Myocyte (in vitro differentiated cells): ENCODE measurements at places on chromosomes 1 and 21.

GRCh38 chr1:29124366-29125236 is 898 bp upstream of the TMEM200B start:
- DNase-seq: peak; percentile 47

- peak; percentile 73 for DNase-seq
These were observed 19.8 kb downstream of the MIER1 start for GRCh38 chr1:66944330-66945274.

- DNase-seq: no peak
These were observed 296.1 kb downstream of the HHIPL2 start for GRCh38 chr1:222251847-222252246.

DNA sequence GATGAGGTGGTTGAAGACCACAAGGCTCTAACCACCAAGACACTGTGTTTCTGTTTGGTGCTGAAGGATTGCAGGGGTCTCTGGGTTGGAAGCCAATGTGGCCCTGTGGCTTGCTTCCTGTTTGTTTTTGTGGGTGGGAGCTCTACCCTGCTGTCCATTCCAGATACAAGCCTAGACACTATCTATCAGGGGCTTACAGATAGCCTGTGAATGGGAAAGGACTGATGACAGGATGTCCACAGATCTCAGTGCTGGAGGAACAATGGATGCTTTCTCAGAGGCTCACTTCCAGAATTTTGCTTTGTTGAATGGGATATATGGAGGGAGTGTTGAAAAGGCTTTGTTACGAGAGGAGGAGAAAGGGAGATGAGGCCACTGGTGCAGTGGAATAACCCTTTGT is 69.7 kb downstream of the NOS1AP start:
- DNase-seq: no peak

DNA sequence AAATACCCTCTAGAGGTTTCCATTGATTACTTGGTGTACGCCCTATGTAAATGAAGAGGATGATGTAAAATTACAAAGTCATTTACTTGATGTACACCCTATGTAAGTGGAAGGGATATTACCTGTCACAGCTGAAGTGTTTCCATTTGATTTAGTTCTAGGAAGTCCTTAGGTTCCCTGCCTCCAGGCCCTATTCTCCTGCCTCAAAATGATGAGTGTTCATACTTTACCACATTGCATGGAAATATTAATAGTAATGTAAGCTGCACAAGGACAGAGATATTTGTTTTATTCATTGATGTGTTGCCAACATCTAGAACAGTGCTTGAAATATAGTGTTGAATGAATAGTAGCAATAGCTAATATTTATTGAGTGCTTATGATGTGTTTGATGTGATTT is 9.5 kb upstream of the AK4 start:
- DNase-seq: no peak

DNA sequence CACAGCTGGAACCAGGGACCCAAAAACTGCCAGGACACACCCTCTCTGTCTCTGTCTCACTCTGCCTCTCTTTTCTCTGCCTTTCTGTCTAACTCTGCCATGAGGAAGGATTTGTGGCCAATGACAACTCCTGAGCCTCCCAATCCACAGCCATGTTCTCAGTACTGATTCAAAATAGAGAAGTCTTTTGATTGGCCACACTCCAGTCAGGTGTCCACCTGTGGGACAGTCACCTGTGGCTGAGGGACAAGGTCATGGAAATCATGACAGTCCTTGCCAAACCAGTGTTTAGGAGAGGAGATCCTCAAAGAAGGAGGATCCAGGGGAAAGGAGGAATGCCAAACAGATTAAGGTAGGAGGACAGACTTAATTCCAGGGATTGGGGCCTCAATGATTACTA is 15.8 kb downstream of the TINAGL1 start:
- DNase-seq: no peak

- peak; percentile 55 for DNase-seq
These were observed 153.5 kb downstream of the RERE start for GRCh38 chr1:8663915-8664329.

DNA sequence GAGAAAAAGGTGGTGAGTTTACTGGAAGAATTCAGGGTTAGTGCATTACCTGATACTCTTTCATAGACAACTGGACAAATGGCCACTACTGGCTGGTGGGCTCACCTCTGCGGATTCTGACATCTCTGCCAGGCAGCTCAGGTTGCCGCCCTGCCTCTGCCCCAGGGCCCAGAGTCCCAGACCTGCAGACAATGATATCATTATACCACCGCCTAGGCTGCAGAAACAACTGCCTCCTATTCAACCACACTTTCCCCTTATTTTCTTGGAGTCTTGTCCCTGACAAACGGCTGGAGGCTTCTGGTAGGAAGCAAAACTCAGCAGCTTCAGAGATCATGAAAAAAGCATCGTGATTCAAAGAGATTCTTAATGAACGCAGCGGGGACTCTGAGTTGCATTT is 37.0 kb downstream of the IRF2BP2 start:
- DNase-seq: no peak

DNA sequence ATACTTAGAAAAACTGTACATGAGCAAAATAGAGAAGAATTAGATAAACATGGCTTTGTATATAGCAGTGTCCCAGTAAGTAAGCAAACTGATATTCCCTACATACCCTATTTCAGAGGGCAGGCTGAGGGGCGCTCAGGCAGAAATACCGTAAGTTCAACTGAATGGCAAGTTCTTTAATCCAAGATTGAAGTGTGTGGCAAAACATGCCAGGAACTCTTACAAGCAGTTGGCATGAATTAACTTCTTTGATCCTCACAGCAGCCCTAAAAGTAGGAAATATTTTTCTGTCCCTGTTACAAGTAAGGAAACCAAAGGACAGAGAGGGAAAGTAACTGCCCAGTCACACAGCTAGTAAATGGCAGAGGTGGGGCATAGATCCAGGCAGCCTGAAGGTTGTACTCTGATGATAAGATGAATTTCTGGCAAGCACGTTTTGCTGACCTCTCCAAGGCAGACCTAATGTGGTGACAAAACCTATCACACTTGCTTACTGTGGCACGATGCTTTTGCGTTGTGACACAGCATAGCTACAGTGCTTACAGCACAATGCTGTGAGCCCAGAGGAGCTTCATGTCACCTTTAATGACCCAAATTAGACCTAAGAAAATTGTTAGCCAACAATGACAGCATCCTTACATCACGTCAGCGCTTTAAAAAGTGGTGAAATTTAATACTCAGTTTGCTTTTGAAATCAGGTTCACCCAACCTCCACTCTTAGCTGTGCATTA is 35.0 kb upstream of the THEM4 start:
- no peak for DNase-seq

DNA sequence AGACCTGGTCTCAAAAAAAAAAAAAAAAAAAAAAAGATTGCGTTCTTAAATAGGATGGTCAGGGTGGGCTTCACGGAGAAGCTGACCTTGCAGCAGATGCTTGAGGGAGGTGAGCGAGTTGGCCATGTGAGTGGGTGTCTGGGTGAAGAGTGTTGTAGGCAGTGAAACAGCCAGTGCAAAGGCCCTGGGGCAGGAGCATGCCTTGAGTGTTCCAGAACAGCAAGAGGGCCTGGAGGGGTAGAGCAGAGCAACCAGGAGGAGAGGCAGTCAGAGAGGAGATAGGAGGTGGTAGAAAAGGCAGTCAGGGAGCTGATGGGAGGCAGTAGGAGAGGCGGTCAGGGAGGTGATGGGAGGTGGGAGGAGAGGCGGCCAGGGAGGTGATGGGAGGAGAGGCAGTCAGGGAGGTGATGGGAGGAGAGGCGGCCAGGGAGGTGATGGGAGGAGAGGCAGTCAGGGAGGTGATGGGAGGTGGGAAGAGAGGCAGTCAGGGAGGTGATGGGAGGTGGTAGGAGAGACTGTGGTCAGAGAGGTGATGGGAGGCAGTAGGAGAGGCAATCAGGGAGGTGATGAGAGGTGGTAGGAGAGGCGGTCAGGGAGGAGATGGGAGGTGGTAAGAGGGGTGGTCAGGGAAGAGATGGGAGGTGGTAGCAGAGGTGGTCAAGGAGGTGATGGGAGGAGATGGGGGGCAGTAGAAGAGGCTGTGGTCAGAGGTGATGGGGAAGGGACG is 20.2 kb upstream of the PADI6 start:
- DNase-seq: no peak

DNA sequence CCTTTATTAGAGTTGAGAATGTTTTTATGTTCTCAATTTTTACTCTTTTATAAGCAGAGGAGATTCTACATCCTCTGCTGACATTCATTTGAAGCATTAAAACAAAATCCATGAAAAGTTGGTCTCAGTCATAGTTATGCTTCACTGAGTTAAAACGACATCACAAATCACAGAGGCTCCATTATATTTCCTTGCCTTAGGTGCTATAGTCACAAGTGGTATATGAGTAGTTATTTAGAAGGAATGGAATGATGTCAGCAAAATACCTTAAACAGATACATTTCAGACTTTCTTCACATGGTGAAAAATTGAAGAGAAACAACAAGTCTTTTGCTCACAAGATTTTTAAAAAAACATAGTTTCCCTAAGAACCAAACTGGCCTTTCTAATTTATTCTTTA is 11.7 kb upstream of the METTL13 start:
- no peak for DNase-seq

- no peak for DNase-seq
These were observed 24.1 kb downstream of the BRINP3 start for GRCh38 chr1:190453550-190453949.

GRCh38 chr1:18422954-18423353 is 57.8 kb upstream of the KLHDC7A start:
- DNase-seq: no peak

DNA sequence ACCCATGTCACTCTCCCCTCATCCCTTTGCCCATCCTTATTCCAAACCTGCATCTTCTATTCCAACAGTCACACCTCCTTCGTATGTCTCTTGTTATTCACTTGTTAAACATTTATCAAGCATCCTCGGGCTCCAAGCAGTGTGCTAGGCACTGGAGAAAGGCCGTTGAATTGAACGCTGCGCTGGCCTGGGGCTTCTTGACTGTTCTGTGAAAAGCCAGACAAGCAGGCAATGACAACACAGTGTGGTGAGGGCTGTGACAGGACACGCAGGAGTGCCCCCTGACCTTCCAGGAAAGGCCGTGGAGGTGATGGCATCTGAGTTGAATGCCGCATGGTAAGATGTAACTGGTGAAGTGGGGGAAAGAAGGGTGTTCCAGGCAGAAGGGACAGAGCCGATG is 19.2 kb downstream of the ETV3 start:
- no peak for DNase-seq

DNA sequence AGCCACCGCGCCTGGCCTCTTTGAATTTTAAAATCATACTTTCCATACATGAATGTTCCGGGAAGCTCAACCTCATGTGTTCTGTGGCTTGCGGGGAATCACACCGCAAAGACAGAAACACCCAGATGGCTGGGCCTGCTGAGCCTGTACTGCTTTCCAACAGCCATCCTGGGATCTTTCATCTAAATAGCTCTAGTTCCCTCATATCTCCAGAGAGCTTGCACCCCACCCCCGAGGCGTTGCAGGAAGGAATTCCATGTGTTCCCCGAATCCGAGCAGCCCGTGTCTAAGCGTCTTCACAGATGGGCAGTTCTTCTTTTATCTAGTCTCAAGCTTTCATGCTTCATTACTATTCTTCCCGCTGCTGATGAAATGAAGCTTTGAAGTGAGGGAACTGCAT is 66.4 kb downstream of the IGSF21 start:
- DNase-seq: no peak

DNA sequence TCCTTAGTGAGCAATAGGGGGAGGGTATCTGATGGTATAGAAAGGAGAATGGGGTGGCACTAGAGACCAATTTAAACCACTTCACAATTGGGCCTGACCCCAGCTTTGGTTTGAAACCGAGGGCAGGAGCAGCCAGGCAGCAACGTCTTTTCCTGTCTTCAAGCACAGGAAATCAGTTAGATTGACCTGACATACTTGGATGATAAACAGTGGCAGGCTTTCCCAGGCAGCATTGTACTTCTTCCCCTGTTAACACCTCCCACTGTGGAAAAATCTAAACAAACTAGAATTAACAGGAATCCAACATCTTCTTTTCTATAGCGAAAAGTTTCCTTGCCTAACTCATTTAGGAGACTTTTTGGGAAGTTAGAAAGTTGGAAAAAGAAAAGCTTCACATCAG is 40.6 kb downstream of the SELL start:
- no peak for DNase-seq

DNA sequence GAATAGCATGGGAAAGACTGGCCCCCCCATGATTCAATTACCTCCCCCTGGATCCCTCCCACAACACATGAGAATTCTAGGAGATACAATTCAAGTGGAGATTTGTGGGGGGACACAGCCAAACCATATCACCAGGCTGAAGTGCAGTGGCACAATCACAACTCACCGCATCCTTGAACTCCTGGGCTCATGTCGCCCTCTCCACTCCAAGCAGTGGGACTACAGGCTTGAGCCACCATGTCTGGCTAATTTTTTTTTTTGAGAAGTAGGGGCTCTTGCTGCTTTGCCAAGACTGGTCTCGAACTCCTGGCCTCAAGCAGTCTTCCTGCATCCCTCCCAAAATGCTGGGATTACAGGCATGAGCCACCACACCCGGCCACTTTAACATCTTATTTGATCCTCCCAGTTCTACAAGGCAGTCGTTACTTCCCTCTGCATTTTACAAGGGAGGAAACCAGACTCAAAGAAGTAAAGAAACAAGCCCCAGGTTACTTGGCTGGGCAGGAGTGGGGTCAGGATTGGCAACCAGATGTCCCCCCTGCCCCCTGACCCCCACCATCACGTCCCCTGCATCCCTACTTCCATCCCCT is 26.9 kb upstream of the ACTL8 start:
- DNase-seq: no peak

DNA sequence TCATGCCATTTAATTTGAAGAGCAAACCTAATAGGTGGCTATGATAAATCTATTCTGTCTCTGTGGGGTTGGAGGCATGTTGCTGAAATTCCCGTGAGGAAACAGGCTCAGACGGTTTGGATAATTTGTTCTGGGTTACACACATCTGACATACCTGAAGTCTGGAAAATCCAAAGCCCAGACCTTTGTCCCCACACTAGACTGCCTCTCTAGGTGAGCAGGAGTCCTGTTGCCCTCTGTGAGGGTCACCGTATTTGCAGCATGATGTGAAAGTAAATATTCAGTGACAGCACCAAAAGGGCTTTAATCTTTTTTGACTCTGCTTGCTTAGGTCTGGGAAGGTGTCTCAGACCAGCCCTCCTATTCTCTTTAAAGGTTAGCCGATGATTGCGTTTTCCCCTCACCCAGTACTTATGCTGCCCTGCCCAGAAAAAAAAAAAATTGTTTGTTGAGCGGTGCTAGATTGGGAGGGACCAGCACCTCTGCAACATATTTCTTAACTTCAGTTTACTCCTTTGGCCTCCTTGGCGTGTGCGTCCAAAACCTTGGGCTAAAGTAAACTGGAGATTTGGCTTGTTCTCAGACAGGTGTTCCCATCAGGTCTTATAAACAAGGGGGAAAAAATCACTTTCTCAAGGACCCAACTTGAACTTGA is 67.0 kb downstream of the CACHD1 start:
- DNase-seq: no peak
